ENCODE measurements at places on chromosomes 1 and 21. TPM values are rescaled to one million over a fixed set of nuclear protein-coding genes. Genes with fewer than 3 reads are reported as not detected.

Gene NBPF10
- 0.94 TPM for polyA plus RNA-seq

GRCh38 chr1:25978403-25978802 lies 19.5 kb downstream of the PAFAH2 start:
- DNase-seq = no peak

DNA sequence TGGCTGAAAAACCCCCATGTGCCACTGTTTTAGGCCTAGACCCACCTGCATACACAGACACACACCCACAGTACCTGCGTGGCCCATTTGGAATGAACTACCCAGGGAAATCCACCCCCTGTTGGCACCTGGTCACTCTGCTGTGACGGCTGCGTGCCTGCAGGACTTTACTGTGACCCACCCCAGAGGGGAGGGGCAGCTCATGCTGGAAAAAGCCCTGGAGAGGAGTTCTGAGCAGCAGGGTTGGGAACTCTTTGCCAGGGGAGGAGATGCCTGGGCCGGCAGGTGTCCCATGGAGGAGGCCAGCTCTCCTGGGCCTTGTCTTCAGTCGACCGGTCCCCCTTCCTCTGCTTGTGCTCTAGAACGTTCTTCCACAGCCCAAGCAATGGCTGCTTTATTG lies 87.3 kb upstream of the CSF3R start:
- DNase-seq = no peak

- DNase-seq = no peak
These were observed 106.1 kb downstream of the SEC16B start for GRCh38 chr1:177863796-177864195.

GRCh38 chr1:2239013-2239370 lies 10.9 kb downstream of the SKI start:
- DNase-seq = no peak

GRCh38 chr21:28771790-28772501 lies 220.7 kb downstream of the LTN1 start:
- no peak for DNase-seq

- DNase-seq = no peak
These were observed 1.2 kb downstream of the ELOVL1 start for GRCh38 chr1:43366601-43367025.

GRCh38 chr1:67958472-67958871 lies 92.0 kb downstream of the DIRAS3 start:
- no peak for DNase-seq

Gene KIF26B
- polyA plus RNA-seq = 0.61 TPM

- DNase-seq = peak; percentile 54
These were observed 167.2 kb upstream of the PROX1 start for GRCh38 chr1:213820362-213821149.

DNA sequence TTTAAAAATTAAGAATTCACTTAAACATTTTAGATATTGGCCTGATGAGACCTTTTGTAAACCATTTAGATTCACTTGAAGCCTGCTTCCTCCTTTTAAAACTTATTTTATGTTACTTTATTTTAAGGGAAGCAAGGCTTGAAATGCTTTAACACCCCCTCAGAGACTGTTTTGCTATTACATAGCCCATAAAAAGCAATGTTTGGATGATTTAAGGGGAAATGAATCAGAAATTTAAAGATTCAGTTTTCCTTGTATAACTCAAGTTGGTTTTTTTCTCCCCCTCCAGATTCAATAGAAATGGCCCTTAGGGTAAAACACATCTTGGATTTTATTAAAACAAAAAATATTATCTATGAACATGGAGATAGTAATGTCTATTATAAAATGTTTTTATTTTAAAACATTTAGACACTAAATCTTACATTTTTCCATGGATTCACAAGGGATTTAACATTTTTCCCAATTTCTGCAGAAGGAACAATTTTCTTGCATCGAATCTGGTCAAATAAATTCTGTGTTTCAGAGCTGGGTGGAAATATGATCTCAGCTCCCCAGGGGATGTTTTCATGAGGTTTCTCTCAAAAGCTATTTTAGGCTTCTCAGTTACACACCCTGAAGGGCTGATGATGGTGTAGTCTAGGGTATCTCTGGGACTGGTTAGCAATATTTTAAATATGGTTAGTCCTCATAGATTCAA lies 69.3 kb upstream of the WARS2 start:
- DNase-seq = no peak
